Femur (tissue), 1 donor: ENCODE measurements at places on chromosomes 7 and 10.

GRCh38 chr7:123650595-123650994 lies 5.1 kb upstream of the LMOD2 start:
- DNase-seq = no peak

DNA sequence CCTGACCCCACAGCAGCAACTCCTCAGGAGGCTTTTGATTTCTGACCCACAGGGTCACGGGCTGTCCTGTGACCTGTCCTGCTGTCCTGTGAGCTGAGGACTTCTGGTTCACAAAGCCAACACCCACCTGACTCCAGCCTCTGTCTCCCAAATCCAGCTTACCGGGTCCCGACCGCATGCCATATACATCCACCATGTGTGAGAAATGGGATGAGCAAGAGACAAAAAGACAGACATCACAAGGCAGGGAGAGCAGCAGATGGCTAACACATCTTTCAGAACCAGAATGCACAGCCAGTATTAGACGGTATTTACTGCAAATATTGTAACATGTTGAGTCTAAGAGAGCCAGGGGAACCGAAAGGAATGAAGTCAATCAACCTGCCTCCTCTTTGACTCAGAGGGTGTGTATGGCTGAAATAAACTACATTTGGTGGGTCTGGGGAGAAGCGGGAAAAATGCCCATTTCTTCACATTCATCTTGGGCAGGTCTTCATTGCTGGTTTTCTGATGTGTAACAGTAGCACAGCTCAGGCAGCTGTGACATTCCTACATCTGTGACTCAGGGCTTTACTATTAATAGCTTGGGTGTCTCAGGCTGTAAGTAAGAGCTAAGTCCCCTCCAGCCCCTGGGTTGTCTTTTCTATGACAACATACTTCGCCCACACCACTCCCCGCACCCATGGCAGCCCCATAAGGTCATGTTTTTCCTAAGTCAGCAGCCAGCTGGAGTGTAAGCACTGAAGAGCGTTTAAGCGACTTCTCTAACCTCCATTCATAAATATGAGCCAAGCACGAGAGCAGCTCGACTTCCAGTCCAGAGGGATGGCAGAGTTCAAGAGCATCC lies 25.0 kb downstream of the ABLIM1 start:
- DNase-seq = peak; percentile 85

- no peak for DNase-seq
Measured at GRCh38 chr10:73914036-73914435, 3.1 kb downstream of the PLAU start.

DNA sequence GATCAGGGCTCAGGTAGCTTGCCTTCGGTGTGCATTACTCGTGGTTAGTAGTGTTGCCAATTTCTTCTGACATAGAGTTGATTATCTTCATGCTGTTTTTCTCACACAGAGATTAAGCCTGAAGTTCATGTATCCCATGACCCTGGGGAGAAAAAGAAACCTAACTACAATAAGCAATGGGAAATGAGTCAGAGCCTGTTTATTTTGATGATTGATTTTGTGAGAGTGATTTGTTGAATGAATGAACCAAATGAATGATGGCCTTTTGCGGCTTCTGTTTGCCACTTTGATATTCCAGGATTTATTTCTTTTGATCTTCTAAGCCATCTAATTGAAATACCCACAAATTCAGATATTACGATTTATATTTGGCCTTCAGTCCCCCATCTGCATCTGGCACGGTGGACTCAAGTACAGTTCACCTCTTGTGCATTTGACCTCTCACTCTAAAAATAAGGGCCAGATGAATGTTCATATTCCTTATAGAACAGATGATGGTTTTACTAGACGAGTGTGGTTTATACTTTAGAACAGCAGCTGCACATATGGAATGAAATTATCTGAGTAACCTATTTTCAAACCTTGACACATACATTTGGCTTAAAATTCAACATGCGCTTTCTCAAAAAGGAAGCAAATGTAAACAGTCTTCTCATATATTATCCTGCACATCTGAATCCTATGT lies 110.7 kb downstream of the PLCE1 start:
- no peak for DNase-seq

- DNase-seq = no peak
Measured at GRCh38 chr7:47374538-47374937, 207.4 kb downstream of the TNS3 start.

DNA sequence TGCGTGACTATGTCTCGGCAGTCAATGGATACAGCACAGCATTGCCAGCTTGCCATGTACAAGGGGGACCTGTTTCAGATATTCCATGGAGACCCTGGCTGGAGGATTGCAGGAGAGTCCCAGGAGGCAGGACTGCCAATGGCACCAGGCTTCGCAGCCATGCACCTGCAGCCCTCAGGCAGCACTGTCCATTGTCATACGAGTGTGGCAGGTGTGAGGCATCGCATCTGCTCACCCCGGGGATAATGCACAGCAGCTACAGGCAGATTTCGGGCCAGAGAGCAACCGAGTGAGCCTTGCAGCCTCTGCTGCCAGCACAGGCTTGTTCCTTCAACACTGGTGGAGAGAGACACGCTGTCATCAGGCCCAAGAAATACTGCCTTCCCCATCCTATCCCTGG lies 415.1 kb downstream of the PAXIP1 start:
- no peak for DNase-seq
